ENCODE measurements at places on chromosomes 2 and 18.

DNA sequence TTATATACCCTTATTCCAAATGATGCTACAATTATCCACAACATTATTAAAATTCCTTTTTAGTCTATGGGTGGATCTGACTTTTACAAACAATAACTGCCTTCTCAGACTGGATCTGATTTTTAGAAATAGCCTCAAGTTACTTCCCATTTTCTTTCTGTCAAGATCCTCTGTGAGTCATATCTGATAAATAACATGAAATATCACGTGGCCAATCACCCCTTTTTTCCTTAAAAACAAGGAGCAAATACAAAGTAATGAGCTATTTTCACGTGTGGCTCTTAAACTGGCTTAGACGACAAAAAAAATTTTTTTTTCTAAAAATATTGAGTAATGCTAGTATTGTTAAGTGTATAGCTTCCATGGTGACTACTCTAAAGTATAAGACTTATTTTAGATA, 6.7 kb downstream of the PELI1 start:
- DNase-seq = no peak

DNA sequence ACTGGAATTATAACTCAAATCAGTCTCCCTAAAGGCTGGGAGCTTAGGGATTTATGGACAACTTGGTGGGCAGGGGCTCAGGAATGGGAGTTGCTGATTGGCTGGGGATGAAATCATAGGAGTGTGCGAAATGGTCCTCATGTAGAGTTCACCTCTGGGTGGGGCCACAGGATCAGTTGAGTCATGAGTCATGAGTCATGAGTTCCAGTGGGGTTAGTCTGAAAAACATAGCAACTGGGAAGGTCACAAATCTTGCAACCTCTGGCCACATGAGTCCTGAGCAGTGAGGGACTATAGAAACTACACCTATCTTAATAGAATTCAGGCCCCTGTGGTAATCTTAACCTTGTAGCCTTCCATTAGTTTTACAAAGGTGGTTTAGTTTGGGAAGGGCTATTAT, 383.3 kb downstream of the RBM43 start:
- no peak for DNase-seq

- DNase-seq = no peak
Observed at GRCh38 chr2:14577843-14578242, 54.7 kb upstream of the LRATD1 start.

GRCh38 chr2:184730288-184730687, 132.0 kb downstream of the ZNF804A start:
- DNase-seq = no peak

GRCh38 chr2:157572725-157573124, 55.9 kb downstream of the ACVR1C start:
- DNase-seq = no peak
